ENCODE measurements at places on chromosomes 4 and X. TPM values are rescaled to one million over a fixed set of nuclear protein-coding genes. Genes with fewer than 3 reads are reported as not detected.

ARHGAP36 gene
- 0.13 TPM for polyA plus RNA-seq

CCNB3 gene
- 1.4 TPM for polyA plus RNA-seq

GPR82 gene
- 0.08 TPM for polyA plus RNA-seq

CTAG1A gene
- not detected for polyA plus RNA-seq

TRPC3 gene
- polyA plus RNA-seq: 1.3 TPM

Measured in right renal cortex interstitium (tissue), 3 donors.